ENCODE measurements at places on chromosomes 13 and 19.

GRCh38 chr19:12783849-12784393, 7.4 kb upstream of the JUNB start:
- DNase-seq = peak; percentile 64

DNA sequence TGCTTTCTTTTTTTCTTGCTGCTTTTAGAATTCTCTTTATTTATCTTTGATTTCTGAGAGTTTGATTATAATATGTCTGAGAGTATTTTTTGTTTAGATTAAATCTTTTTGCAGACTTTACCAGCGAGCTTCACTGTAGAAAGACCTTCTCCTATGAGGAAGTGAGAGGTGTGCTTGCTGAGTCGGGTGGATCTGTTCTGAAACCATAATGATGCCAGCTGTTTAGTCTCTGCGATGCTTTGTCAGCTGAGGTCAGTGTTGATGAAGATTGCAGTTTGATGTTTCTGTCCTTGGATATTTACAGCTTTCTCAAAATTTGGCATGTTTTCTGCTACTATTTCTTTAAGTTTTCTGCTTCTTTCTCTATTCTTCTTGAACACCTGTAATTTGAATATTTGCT, 309.1 kb upstream of the SLITRK6 start:
- no peak for DNase-seq

GRCh38 chr19:10682397-10683063, 18.7 kb upstream of the QTRT1 start:
- DNase-seq = no peak

- DNase-seq = no peak
Observed at GRCh38 chr19:21850656-21851255, 14.8 kb upstream of the ZNF43 start.

- DNase-seq = no peak
Observed at GRCh38 chr13:45468635-45469034, 3.9 kb downstream of the COG3 start.

- DNase-seq = no peak
Observed at GRCh38 chr19:18284712-18285360, 3.4 kb upstream of the JUND start.

GRCh38 chr13:86856991-86857390, 814.2 kb upstream of the SLITRK5 start:
- no peak for DNase-seq

- DNase-seq = no peak
Observed at GRCh38 chr13:77033717-77034302, 6.9 kb upstream of the FBXL3 start.

GRCh38 chr13:29105779-29106178, 285.6 kb downstream of the MTUS2 start:
- DNase-seq = no peak

DNA sequence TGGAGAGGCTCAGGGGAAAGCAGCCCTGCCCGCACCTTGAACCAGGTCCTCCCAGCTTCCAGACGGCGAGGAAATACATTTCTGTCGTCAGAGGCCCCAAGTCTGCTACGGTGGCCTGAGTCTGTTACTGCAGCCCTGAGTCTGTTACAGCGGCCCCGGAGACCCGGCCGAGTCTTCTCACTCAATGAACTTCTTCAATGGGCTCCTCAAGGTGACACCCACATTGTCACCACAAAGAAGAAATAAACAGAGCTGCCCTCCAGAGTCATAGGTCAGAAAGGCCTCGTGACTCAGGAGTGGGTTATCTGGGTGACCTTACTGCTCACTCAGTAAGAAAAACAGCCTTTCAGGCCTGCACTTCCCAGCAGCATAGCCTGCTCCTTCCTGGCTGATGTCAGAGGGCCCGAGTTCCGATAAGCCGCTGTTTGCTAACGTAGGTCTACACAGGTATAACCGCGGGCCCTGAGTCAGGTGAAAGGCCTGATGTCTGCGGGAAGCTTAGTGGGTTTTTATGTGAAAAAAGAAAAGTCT, 66.9 kb upstream of the TM9SF2 start:
- DNase-seq = no peak

- no peak for DNase-seq
Observed at GRCh38 chr19:18839465-18840287, 7.9 kb downstream of the UPF1 start.

DNA sequence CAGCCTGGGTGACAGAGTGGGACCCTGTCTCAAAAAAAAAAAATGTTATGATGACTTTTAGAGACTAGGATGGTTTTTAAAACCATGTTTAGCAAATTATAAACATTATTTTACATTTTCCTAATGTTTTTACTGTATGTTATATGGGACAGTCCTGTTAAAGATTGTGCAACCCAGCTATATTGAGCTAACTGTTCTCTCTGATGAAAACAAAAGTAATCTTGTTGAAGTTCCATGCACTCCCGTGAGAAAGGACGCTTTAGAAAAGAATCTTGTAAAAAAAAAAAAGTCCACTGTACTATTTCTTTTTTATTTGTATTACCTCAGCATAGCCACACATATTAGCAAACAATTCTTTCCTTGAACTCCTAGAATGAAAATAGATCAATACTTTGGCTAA, 451.2 kb downstream of the DCT start:
- no peak for DNase-seq

- no peak for DNase-seq
Observed at GRCh38 chr13:80529734-80530133, 188.8 kb upstream of the SPRY2 start.

DNA sequence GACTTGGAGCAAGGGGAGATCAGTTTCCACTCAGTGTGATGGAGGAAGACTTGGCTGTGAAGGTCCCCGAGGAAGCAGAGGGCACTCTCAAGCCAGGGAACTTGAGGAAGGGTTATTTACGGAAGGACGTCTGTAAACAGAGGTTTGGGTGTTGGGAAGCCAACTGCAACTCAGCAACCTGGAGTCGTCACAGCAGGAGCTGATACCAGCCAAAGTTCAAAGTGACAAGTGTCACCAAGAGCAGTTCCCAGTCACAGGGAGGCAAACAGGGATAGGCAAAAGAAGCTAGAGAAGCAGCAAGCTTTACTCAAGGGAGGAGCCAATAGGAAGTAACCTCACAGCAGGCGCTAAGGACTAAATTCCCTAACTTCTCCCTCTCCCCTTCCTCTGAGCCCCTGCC, 205.5 kb downstream of the EFNB2 start:
- DNase-seq = no peak

DNA sequence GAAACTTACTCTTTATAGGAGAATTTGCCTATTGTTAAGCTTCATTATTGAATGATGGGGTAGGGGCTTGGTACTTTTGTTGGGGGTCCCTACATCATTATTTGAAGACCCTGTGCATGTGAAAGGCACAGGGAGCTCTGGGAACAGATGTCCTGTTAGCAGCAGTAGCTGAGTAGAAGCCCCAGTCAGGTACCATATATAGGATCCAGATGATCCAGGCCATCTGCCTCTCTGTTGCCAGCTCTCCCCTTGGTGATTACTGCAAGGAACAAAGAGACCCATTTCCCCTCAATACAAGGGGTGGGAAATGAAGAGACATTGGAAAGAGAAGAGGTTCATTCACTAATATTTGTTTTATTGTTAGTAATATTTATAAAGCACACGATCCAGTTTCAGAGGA, 4.4 kb upstream of the MTMR6 start:
- DNase-seq = no peak

GRCh38 chr13:108961542-108962125, 332.2 kb downstream of the MYO16 start:
- peak; percentile 61 for DNase-seq

GRCh38 chr13:89375839-89376238, 1704.7 kb downstream of the SLITRK5 start:
- DNase-seq = no peak

DNA sequence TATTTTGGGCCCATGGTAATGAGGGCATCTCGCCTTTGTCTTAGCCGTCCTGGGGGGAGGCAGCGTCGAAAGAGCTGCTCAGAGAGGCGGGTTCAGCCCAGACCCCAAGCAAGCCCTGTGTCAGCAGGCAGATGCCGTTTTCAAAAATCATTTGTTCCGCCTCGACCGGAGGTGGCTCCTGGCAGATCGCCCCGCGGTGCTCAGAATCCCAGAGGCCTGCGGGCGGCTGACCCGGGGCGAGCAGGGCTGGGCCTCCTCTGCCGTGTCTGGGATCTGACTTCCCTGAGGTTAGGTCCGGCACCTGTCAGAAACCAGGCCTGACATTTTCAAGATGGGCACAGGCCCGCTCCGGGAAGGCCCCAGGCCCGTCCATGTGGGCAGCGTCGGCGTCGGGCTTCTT, 36.1 kb downstream of the CRTC1 start:
- no peak for DNase-seq

DNA sequence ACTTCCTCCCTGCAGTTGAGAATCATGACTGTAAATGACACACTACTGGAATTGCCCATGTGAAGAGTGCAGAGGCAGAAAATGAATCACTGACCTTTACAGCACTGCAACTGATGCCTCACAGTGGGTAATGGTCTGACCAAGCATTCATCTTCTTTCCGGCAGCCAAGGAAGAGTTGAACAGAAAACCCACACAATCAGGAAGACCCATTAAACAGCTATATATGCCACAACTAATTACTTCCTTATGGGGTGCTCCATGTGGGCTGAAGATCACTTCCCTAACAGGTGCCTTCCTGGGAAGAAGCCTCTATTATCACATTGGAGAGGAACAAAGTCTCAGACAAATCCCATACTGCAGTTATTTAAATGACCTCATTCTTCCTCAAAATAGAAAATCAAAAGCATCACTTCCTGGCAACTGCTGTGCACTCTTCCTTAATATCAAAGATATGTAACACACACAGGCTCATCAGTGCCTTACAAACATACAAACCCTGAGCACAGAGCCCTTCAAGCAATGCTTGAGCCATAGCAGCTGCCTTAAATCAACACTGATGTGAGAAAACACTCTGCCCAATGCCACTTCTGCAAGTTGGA, 45.8 kb downstream of the RUBCNL start:
- DNase-seq = peak; percentile 81

- no peak for DNase-seq
Observed at GRCh38 chr19:28322491-28322890, 890.5 kb downstream of the UQCRFS1 start.

Data from EH (cell line).